Activated T-cell treated with anti-CD3 and anti-CD28 coated beads, Interleukin-2, amount 50 U/mL, for 24 hours (primary cell): ENCODE measurements at places on chromosomes 7 and 10.

DNA sequence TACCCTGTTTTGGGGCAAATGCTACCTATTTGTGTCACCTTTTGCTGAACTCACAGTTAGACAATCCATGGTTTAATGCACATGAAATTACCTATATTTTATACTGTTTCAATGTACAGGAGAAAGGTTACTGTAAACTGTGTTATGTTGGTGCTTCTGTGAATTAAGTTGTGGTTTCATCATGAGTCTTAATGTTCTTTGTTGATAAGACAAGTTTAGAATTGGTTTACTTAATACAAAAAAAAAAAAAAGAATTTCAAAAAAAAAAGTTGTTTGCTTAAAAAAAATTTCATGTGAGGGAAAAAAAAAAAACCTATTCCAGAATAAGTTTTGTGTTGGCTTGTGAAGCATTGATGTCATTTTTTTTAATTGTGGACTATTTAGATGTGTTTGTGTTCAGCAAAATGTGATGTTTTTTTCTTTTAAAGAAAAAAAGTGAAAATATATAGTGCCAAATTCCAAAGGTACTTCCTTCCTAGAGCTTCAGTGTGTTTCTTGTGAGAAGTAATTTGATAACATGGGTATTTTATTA, 280.3 kb downstream of the USP6NL start:
- DNase-seq, result no peak

GRCh38 chr7:43856996-43857395, 12.3 kb downstream of the MRPS24 start:
- DNase-seq, result no peak

- DNase-seq, result no peak
Observed at GRCh38 chr10:10831085-10831484, 186.6 kb upstream of the CELF2 start.

DNA sequence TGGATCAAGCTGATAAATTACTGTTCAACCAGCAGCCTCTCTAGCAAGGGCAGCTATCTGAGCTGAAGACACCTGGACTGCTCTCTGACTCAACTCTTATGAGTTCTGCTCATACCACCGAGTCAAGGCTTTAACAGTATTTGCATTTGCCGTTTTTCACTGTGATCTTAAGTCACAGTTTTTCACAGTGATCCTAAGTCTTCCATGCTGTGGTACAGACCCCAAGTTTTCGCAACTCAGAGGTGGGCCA, 31.3 kb downstream of the PIP4K2A start:
- no peak for DNase-seq
